ENCODE measurements at places on chromosomes 1 and 21.
A peak's percentile ranks its signal among the peaks of the same experiment; 100 is the strongest.

DNA sequence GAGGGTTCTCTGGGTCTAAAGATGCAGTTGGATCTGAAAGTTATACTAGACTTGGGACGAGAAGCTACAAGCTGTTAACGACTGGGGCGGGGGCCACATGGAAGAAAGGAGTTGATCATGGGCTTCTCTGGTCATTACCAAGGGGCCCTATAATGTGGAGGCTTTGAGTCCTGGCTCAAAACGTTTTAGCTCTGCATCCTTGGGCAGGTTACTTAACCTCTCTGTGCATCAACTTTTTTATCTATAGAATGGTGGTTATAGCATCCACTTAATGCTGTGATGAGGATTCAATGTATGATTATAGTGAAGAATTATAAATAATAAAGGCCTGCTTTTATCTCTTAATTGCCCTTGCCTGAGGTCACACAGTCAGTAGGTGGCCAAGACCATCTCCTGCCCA is 53.1 kb downstream of the UBIAD1 start:
- no peak for DNase-seq

GRCh38 chr1:6822530-6823359 is 37.5 kb downstream of the CAMTA1 start:
- DNase-seq: no peak

DNA sequence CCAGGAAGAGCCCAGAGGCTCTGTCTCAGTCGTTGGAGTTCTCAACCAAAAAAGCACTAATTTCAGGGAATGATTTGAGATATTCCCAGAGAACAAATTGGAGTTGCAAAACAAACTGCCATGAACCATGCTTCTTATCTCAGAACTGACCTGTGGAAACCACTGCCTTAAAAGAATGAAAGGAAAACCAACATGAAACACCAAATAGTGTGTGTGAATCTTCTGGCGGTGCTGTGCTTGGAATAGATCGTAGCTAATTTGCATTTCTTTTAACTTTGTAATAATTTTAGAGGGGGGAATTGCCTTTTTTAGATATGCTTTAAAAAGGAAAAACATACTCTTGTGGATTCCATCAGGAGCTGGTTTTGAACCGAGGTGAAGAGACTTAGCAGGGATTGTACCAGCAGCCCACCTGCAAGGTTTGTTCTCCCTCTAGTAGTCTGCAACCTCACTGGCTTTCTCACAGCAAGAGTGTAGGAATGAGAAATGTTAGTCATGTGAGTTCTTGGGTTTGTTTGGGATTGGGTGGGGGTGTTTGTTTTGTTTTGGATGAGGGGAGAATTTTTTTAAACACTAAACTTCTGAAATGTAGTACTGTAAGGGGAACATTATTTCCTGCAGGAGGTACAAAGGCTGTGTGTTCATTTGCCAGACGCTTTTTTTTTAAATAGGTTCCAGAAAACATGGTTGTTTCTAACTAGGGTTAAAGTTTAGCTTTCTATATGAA is 45.7 kb upstream of the ANGPTL1 start:
- DNase-seq: no peak

GRCh38 chr1:115650961-115651360 is 9.2 kb downstream of the VANGL1 start:
- DNase-seq: no peak

DNA sequence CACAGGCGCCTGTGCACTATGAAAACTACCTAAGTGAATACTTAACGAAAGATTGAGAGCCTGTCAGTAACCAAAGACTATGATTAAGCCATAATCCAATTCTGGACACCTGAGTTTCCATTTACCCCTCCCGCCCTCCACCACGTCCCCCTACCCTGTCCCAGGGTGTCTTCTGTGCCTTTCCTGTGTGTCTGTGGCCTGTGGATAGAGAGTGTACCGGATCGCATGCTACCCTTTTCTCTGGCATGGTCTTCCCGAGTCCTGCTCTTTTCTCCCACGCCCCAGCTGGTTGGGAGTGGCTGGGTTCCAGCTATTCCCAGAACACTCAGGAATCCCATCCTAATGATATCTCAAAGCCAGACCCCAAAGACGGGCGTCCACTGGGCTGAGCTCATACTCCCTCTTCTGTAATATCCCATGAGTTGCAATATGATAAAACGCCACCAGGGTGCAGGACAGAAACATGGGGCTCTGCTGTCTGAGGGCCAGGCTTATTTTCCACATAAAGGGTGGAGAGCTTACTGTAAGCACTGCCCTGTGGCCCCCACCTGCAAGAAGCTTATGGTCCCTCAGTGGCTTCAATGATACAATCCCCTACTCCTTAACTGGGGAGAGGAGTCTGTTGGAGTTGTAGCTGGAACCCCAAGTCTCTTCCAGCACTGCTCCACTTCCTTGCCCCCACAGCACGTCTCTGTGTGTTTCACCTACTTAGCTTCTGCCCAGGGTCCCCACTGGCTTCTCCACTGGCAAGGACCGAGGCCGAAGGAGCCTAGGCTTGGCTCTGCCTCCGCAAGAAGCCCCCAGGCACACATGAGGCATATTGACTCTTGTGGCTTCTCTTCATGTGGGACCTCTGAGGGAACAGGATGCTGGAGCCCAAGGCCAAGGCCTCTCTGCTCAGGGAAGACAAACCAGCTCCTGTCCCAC is 17.6 kb upstream of the ALX3 start:
- DNase-seq: no peak

- no peak for DNase-seq
Observed at GRCh38 chr1:241355311-241356010, 1.5 kb downstream of the RGS7 start.

DNA sequence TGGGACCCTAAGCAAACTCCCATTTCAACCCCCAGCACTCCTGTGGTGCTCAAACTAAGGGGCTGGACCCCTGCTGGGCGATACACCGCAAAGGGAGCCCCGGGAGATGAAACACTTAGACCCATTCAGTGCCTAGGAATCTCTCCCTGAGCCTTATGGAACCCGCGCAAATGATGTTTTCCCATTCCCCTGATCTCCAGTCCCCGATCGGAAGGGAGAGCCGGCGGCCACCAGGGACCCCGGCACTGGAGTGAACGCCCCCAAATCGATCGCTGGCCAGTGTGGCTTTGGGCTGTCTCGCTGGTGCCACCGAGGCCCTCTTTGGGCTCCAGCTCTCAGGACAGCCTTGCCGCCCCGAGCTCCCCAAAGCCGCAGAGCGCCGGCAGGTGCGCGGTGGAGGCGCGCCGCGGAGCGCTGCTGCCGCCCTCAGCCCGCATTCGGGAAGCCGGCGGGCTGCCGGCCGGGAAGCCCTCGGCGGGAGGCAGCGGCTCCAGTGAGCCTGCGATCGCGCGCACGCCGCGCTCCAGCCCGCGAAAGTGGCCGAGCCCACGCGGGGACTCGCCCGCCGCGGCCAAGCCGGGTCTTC is 1.1 kb downstream of the PLXNA2 start:
- DNase-seq: no peak

GRCh38 chr21:43687566-43688399 is 28.4 kb downstream of the RRP1B start:
- DNase-seq: no peak

DNA sequence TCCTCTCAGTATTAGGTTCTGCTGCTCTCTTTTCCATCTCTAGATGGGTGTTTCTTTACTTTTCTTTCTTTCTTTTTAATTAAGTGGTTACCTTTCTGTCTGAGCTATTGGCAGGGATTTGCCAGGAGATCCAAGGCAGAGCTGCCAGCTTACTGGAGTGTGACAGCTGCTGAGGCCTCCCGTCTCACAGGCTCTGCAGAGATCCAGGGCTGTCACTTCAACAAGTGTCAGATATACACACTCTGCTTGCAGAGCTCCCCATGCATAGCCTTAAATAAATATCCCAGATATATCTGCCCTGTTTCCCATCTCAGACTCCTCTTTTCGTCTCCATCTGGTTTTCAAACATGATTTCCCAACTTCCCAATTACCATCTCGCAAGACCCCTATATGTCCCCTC is 124.3 kb downstream of the NOS1AP start:
- DNase-seq: no peak

DNA sequence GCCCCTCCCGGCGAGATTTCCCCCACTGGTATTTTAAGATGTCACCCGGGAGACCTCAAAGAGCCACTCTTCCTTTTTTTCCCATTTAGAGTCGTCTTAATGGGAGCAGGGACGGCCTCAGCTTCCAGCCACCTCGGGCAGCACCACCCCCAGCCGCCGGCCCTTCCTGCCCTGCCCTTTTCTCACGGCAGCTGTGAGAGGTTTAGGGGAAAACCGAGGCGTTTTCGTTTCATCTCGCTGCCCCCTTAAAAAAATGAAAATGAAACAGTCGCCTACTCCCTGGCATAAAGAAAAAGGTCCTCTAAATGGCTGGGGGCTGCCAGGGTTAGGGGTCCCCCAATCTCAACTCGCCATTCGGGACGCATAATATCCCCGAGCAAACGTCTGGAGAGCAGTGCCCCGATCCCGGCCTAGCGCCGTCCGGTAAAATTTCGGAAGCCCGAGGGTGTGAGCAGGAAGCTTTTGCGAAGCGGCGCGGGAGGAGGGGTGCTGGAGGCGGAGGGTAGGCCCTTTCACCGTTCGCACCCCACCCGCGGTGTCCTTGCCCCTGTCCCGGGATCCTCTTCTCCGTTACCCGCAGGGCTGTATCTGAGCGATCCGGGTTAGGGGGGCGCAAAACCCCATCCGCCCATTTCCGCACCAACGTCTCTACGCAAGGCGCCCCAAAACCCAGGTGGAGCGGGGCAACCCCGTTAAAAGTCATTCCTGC is 1.2 kb downstream of the RUNX3 start:
- no peak for DNase-seq

- DNase-seq: no peak
Observed at GRCh38 chr1:106502659-106503058, 553.8 kb upstream of the PRMT6 start.

DNA sequence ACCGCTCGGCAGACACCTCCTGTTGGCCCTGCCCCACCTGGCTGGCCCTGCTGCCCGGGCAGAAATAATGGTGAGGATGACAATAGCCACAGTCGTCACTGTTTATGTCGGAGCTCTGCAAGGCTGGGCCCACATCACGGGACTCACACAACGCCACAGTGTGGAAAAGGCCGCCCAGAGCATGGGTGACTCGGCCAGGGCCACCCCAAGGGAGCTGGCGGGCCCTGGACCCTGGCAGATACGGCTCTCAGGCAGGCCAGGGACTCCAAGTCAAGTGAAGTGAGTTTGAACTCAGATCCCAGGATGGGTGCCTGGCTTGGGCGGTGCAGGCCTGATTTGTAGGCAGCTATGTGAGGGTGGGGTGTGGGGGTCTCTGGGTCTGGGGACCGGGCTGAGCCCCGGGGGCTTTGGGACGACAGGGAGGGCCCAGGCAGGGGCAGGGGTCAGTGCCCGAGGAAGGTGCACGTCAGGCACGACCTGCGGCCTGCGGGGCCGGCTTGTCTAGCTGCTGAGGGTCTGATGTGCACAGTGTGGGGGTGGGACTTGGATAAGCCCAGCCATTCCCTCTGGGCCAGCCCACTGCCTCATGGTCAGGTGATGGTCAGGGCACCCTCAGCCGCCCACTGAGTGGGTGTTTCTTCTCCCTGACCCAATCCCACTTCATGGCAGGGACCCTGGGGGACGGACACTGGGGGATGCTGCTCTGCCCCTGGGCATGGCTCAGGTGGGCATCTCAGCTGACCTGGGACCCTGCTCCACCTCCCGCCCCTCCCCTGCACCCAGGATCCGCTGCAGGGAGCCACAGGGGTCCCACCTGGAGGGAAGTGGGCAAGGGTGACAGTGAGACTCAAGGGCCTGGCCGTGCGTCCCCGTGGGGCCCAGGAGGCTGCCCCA is 1.0 kb downstream of the RNF223 start:
- no peak for DNase-seq

- DNase-seq: no peak
Observed at GRCh38 chr1:6157132-6157527, 23.0 kb downstream of the CHD5 start.

- peak; percentile 15 for DNase-seq
Observed at GRCh38 chr1:212368073-212368484, 46.6 kb downstream of the PACC1 start.

GRCh38 chr1:232484856-232485255 is 145.1 kb downstream of the SIPA1L2 start:
- DNase-seq: no peak

DNA sequence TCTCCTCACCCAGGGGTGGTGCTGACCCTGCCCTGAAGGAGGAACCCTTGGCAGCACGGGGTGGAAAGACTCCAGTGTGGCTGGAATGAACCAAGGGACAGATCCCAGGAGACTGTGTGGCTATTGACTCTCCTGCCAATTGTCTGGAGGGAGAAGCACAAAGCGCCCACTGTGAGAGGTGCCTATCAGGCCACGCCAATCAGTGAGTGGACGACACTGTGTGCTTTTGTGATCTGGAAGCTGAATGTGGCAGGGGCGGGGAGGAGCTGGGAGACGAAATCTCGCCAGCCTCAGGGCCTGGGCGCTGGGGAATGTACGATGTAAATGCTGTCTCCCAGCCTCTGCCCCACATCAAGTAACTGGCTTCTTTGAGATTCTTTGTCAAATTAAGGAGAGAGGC is 167.1 kb downstream of the ZBTB18 start:
- no peak for DNase-seq

DNA sequence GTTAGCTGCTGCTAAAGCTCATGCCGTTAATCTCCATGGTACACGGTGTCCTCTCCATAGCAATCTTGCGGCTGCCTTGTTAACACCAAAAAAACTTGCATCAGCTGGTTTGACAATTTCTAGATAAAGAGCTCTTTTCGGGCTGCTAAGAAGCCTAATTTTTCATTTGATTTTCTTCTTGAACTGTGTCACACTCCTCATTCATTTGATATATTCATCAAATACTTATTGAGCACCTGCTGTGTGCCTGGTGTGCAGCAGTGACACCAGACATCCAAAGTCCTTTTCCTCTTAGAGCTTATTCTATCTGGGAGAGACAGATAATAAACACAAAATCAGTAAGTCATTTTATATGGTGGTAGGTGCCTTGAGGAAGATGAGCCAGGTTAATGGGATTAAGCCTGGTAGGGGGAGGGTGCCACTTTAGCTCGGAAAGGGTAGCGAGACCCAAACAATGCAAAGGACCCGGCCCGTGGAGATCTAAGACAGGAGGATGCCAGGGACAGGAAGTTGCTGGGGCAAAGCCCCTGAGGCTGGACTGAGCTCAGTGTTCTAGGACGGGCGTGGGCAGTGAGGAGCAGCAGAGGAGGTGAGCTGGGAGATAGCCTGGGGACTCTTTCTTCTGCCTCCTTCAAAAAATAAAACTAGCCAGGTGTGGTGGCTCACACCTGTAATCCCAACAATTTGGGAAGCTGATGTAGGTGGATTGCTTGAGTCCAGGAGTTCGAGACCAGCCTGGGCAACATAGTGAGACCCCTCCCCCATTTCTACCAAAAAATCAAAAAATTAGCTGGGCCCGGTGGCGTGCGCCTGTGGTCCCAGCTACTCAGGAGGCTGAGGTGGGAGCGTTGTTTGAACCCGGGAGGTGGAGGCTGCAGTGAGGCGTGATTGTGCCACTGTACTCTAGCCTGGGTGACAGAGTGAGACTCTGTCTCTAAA is 50.7 kb upstream of the LGALS8 start:
- DNase-seq: no peak

DNA sequence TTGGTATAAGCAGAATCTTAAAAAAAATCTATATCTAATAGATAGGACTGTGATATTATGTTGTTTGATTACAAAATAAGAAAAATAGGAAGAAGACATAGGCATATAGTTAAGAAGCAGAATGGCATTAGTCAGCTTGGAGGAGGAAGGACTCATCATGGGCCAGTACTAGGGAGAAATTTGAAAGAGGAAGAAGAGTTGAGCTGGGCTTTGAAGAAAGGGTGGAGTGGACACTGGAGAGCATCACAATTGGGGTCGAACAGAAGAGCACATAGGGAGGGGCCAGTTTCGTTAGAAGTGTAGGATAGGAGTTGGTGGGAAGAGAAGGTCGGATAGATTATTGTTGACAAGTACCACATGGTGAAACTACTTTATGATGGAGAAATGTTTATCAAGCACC is 129.3 kb downstream of the CACHD1 start:
- DNase-seq: no peak

Measured in muscle of arm (tissue), 14 donors.